ENCODE measurements at places on chromosomes 4 and X.

GRCh38 chrX:110394651-110395050 is 36.0 kb downstream of the RTL9 start:
- DNase-seq = no peak

DNA sequence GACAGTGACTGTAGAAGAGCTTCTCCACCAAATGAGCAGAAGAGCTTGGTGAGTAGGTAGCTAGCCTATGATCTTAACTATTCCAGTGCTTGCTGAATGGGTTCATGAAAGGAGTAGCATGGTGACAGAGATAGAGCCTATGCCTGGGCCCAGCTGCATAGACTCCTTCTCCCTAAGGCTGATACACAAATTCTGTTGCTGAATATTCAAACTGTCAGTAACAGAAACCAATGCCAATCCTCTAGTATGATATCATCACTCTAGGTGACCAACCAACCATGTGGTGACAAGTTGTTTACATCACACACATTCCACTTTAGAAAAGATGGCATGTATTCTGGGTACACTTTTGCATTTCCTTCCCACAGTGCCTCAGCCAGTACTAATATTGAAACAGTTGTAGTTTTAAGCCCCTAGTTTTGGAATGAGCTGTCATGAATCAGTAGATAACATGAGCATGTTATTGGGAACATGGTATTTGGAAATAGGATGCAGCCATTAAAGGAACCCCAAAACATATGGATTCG is 103.4 kb upstream of the GRXCR1 start:
- DNase-seq = no peak

- no peak for DNase-seq
These were observed 826.6 kb upstream of the SLIT2 start for GRCh38 chr4:19425146-19425545.

DNA sequence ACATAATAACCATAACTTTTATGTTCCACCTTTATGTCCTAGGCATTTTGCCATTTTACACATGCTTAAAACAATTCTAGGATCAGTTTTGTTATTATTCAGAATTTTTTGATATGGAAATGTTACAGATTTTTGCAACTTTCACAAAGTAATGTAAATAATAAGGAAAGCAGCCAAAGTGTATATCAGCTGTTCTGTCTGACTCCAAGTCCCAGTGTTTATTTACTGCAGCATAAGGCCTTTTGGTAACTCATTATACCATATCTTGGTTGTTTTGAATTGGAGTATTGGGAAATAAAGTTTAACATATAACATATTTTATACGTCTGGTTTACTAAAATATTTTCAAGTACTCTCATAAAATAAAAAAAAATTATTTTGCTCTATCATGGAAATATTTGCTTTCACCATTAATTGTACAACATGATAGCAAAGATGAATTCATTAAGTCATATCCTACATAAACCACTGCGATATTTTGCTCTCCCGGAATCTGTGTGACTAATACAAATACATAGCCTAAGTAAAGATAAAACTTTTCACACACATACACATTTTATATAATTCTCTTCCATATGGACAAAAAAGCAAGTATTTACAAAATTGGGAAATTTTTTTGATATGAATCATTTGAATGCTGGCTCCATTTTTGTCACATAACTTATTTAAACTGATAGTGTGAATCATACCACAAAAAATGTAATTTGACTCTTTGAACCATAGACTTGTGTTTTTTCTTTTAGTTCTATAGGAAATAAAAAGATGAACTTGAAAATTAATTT is 399.0 kb downstream of the PABPC4L start:
- no peak for DNase-seq

DNA sequence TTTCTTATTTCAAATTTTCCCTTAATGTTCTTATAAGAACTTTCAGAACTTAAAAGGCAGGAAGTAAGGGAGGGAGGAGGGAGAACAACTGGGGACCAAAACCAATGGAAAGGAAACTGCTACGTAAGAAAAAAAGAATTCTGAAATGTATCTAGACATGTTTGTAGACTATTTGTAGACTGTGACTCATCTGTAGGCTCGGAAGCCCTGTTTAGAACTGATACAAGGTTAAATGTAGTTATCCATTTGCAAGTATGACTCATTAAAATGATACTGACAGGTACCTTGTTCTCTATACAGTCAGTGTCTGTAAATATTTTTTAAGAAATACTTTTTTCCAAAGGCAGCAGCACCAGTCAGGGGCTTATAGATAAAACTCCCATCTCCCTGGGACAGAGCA is 202.0 kb downstream of the DHX15 start:
- DNase-seq = no peak

- no peak for DNase-seq
These were observed 175.8 kb downstream of the COMMD8 start for GRCh38 chr4:47287735-47288134.

GRCh38 chr4:158599765-158600498 is 71.8 kb downstream of the C4orf46 start:
- no peak for DNase-seq

DNA sequence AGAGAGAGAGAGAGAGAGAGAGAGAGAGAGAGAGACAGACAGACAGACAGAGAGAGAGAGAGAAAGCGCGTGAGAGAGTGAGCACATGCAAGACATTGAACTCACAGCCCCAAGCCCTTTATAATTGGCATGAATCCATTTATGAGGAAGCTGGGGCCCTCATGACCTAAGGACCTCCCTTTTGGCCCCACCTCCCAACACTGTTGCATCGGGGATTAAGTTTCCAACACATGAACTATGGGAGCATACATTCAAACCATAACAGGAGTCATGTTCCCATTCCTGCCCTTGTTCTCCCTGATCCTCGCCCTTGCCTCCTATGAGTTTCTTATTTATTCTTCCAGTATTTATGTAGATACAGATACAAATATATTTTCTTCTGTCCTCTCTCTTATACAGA is 269.8 kb upstream of the ARX start:
- DNase-seq = no peak

DNA sequence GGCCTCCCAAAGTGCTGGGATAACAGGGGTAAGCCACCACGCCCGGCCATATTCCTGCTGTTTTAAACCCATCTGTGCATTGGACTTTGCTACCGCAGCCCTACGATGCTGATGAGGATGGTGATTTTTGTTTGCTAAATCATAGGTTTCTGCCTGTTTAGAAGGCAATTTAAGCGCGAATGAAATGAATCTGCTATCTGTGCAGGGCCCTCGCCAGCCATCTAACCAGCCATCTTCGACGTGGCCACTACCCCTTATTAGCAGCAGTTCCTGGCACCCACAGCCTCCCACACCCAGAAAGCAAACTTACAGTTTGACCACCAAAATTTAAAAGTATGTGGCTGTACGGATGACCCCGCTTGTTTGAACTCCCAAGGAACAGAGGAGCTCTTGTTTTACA is 178.5 kb downstream of the SHOX start:
- no peak for DNase-seq

DNA sequence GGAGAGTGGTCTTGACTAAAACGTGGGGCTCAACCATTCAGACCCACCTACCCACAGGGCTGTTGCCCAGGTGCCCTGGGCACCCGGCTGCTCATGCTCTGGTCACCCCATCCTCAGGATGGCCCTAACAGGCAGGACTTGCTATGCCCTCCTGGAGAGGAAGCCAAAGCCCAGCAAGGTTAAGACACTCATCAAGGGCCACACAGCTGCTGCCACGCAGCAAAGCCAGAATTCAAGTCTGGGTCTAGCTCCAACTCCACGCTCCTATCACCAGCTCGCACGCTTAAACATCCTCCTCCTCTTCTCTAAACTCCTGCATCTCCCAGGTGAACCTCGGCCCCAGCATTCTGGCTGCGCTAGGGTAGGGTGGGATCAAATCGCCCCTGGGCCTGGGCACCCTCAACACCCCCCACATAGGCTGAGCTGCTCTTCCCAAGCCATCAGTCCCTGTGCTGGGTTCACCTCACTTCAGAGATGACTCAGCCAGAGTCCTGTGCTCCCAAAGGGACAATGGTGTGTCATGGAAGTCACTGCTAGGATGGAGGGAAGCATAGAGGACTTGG is 54.1 kb downstream of the PPP2R2C start:
- DNase-seq = no peak

- DNase-seq = no peak
These were observed 588.8 kb downstream of the ANKRD50 start for GRCh38 chr4:124123721-124124120.

DNA sequence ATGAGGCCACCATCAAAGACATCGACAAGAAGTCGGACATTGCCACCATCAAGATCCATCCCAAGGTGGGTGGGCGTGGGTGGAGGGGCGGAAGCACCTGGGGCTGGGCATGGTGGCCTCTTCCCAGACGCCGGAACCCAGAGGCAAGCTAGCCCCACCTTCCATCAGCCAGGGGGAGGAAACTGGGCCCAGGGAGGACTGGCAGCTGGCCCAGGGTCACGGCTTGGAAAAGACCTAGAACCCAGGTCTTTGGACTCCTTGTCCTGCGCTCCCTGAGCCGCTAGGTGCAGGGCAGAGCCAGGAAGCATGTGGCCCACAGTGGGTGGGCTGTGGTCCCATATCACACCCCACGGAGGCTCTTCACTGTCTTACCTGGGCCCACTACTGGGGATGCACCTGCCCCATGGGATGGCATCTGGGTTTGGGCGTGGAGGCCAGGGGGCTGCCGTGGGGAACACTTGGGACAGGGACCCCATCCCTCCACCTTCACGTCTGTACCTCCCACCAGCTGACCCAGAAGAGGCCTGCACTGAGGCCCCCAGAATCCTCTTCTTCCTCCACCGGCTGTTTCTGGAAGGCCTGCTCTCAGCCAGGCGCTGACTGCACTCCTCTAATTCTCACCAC is 17.3 kb downstream of the HTRA3 start:
- no peak for DNase-seq

DNA sequence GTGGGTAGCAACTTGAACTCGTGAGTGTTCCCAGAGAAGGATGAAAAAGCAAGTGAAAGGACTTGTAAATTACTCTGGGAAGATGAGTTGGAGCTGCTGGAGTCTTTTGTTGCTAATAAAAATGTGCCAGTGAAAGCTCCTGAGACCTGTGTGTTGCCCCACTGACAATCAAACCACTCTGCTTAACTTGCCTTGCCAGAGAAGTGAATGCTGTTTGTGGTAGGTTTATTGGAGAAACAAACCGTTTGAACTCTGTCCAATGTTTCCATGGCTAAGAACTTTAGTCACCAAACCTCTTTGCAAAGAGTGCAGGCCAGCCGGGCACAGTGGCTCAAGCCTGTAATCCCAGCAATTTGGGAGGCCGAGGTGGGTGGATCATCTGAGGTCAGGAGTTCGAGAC is 586.9 kb downstream of the PCDH7 start:
- DNase-seq = no peak

DNA sequence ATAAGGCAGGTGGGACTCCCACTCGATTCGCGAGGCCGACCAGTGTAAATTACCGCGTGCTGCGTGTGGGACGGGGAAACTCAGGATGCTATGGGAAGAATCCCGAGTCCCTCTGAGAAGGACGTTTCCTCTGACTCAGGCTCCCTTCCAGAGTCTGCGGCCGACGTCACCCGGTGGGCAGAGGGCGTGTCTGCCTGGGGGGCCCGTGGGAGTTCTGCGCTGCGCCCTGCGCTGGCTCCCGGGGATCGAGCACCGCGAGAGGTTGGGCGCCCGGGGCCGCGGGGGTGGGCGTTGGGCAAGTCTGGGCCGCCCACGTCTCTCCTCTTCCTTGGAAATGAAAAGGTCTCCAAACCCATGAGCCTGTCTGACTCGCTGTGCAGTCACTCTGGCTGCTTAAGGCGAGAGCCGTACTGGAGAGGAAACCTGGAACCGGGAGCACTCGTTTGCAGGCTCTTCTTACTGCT is 568 bp downstream of the NIPAL1 start:
- peak; percentile 61 for DNase-seq

- DNase-seq = no peak
These were observed 4.9 kb upstream of the ZNF81 start for GRCh38 chrX:47831788-47832187.

DNA sequence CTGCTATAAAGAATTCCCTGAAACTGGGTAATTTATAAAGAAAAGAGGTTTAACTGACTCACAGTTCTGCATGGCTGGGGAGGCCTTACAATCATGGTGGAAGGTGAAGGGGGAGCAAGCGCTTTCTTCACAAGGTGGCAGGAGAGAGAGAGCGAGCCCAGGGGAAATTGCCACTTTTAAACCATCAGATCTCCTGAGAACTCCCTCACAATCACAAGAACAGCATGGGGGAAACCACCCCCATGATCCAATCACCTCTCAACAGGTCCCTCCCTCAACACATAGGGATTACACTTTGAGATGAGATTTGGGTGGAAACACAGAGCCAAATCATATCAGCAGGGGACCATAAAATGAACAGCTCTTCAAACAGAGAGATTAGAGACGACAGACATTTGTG is 198.6 kb downstream of the MAGEB5 start:
- DNase-seq = no peak

GRCh38 chrX:10972706-10973105 is 138.4 kb upstream of the HCCS start:
- no peak for DNase-seq

GRCh38 chr4:102402223-102402622 is 56.9 kb upstream of the SLC39A8 start:
- no peak for DNase-seq

DNA sequence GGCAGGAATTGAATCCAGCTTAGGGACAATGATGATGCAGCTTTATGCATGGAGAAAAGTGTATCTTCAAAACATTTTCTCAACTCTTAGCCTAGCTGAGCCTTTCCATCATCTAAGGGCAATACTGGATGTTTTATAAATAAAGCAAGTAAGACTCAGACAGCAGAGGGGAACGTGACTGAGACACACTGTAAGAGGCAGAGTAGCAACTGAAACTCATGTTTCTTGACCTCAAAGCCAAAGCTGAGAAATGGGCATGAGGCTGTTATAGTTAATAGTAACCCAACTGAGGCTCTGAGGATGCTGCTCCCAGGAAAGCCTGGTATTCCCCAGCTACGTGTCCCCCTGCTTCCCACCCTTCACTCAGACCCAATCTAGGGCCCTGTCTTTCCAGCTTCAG is 44.6 kb downstream of the ARHGEF9 start:
- DNase-seq = no peak

DNA sequence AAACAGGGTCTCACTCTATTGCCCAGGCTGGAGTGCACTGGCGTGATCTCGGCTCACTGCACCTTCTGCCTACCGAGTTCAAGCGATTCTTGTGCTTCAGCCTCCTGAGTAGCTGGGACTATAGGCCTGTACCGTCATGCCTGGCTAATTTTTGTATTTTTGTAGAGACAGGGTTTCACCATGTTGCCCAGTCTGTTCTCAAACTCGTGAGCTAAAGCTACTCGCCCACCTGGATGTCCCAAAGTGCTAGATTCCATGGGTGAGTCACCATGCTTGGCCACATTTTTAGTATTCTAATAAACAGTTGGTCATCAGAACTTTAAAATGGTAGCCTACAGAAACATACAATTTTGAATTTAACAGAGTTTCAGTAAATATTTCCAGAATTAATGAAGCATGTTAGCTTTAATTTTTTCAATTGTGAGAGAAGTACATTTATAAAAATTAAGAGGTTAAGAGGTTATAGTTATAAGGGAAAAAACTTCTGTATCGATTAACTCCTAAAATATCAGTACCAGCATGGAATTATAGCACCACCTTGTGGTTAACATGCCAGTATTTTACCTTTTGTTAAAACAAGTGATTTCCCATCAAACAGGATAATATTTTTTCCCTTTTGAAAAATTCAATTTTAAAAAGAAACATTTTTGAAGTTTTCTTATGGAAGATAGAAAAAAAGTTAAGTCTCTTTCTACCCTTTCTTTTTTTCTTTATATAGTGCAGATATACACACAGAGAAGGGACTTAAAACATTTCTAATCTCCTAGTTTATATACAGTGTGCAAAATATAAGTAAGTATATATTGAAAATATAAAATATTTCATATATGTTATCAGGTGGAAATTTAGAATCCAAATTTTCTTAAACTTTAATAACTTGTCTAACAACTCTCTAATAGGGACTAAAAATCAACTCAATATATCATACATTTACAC is 35.4 kb downstream of the CEP44 start:
- no peak for DNase-seq
